IPS DF 6.9 (cell line): ENCODE measurements at places on chromosomes 6 and 20.
A peak's percentile ranks its signal among the peaks of the same experiment; 100 is the strongest.

DNA sequence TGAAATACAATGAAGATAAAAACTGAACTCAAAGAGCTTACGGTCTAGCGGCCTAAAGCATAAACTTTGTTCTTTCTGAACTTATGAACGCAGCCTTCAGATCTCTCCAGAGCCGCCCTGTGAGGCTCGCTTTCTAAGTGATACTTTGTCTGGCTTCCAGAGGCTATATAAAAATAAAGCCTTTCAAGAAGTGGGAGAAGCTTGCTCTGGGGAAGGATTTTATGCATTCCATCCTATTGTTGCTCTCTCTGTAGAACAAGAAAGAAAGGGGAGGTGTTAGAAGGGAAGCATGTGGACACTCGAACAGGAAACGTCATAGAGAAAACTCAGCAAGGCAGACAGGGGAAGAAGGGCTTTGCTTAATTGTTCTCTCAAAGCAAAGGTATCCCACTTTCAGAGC lies 77.0 kb downstream of the TBX18 start:
- H3K27me3 ChIP-seq = no peaks in the 10 kb centered on the region
- no peak for DNase-seq
- no peak overlapping the region for H3K27ac ChIP-seq
- H3K4me3 ChIP-seq = no peak overlapping the region
- no peaks in the 10 kb centered on the region for H3K4me1 ChIP-seq
- H3K36me3 ChIP-seq = no peaks in the 10 kb centered on the region

DNA sequence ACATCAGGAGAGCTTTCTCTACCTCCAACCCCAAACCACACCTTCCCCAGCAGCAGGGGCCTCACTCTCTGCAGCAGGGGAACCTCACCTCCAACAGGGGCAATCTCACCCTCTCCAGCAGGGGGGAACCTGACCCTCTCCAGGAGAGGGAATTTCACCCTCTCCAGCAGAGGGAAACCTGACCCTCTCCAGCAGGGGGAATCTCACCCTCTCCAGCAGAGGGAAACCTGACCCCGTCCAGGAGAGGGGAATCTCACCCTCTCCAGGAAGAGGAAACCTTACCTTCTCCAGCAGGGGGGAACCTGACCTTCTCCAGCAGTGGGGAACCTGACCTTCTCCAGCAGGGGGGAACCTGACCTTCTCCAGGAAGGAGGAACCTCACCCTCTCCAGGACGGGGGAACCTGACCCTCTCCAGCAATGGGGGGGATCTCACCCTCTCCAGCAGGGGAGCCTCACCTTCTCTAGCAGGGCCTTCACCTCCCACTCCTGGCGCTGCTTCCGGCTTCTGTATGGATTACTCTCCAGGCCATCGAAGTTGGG lies 3.1 kb downstream of the B3GALT4 start:
- H3K36me3 ChIP-seq = peaks cover 20% of the 10 kb centered on the region
- no peak for DNase-seq
- H3K27me3 ChIP-seq = no peaks in the 10 kb centered on the region
- no peak overlapping the region for H3K27ac ChIP-seq
- no peak overlapping the region for H3K4me3 ChIP-seq
- peaks cover 1% of the 10 kb centered on the region; the same call in 1 of the 2 replicates for H3K4me1 ChIP-seq

DNA sequence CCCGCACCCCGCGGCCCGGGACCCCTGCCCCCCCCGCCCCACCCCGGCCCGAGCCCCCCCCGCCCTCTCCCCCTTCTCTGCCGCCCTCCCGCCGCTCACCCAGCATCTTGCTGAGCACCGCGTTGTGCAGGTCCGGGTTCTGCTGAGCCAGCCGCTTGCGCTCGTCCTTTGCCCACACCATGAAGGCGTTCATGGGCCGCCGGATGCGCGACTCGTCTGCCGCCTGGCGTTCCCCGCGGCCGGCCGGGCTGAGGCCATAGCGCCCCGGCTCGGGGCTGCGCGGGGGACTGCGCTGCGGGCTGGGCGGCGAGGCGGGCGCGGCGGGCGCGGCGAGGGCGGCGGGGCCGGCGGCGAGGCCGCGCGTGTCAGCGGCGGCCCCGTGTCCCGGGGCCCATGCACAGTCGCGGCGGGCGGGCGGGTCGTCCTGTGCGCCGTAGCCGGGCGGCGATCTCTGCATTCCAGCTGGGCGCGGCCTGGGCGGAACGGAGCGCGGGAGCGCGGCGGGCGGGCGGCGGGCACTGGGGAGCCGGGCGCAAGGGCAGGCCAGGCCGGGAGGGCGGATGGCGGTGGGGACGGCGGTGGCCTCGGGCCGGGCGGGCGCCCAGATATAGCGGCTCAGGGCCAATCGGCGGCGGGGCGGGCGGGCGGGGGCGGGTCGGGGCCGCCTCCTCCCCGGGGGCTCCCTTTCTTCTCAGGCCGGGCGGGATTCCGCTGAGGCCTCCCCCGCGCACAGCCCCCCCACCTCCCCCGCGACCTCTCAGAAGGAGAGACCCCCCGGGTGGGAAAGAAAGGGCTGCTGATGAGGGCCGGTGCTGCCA lies at the start of gene SOX18:
SOX18 (minus strand) TSS at position 580 of the 818 bp plus-strand sequence; CDS start at position 457, 123 bp downstream.
- peak within 1 kb of the TSS; percentile 24; the same call in 1 of the 2 replicates for H3K4me3 ChIP-seq
- H3K27me3 ChIP-seq = peaks cover 24% of the 10 kb centered on the region
- DNase-seq = no peak
- H3K36me3 ChIP-seq = no peaks in the 10 kb centered on the region
- H3K4me1 ChIP-seq = peaks cover 8% of the 10 kb centered on the region; the same call in 1 of the 2 replicates

GRCh38 chr6:7671581-7671980 lies 54.3 kb upstream of the BMP6 start:
- no peaks in the 10 kb centered on the region for H3K36me3 ChIP-seq
- H3K4me1 ChIP-seq = no peaks in the 10 kb centered on the region
- no peaks in the 10 kb centered on the region for H3K27me3 ChIP-seq

- H3K27me3 ChIP-seq = no peaks in the 10 kb centered on the region
- H3K36me3 ChIP-seq = no peaks in the 10 kb centered on the region
- no peak overlapping the region for H3K27ac ChIP-seq
- H3K4me1 ChIP-seq = no peaks in the 10 kb centered on the region
- no peak overlapping the region for H3K4me3 ChIP-seq
These were observed 9.4 kb downstream of the MMP24 start for GRCh38 chr20:35235881-35236280.

- H3K27ac ChIP-seq = no peak overlapping the region
- H3K4me3 ChIP-seq = no peak overlapping the region
- H3K27me3 ChIP-seq = no peaks in the 10 kb centered on the region
These were observed 20.7 kb upstream of the DCDC2 start for GRCh38 chr6:24378473-24379097.

DNA sequence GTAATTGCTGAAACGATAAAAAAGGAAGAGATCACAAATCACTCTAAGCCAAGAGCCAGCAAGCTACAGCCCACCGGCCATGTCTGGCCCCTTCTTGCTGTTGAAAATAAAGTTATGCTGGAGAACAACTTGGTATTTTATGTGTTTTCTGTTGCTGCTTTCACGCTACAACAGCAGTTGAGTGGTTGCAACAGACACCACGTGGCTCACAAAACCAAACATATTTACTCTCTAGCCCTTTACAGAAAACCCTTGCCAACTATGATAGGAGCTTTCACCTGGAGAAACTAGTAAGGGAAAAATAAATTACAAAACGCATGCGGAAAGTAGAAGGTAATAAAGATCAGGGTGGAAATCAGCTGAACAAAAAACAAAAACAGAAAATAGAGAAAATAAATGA lies 41.1 kb upstream of the SLCO4A1 start:
- H3K27me3 ChIP-seq = no peaks in the 10 kb centered on the region
- no peak for DNase-seq
- H3K27ac ChIP-seq = no peak overlapping the region
- peaks cover 3% of the 10 kb centered on the region; the same call in 1 of the 2 replicates for H3K4me1 ChIP-seq

DNA sequence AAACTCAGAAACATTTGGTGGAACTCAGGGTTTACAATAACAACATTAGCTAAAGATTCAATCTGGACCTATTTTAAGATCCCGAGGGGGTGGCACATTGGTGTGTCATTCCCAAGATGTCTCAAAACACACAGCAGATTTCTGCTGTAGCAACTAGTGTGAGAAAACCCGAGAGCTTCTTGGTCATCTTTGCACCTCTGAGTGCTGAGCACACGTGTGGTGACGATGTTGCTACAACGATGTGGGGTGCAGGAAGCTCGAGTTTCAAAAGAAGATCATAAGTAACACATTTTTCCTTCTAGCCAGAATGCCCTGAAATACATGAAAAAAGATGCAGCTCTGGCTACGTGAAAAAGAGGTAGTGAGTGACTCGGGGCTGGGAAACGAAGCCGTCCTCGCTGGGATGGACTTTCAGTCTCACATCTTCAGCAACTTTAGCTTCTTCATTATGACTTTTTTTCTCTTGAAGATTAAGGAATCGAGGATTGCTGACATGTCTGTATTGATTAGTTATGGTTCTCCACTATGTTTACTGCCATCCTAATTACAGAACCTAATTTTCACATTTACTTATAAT lies 1.5 kb downstream of the RAMACL start:
- H3K27me3 ChIP-seq = no peaks in the 10 kb centered on the region
- H3K4me3 ChIP-seq = no peak overlapping the region
- no peak for DNase-seq
- no peak overlapping the region for H3K27ac ChIP-seq
- H3K36me3 ChIP-seq = no peaks in the 10 kb centered on the region

DNA sequence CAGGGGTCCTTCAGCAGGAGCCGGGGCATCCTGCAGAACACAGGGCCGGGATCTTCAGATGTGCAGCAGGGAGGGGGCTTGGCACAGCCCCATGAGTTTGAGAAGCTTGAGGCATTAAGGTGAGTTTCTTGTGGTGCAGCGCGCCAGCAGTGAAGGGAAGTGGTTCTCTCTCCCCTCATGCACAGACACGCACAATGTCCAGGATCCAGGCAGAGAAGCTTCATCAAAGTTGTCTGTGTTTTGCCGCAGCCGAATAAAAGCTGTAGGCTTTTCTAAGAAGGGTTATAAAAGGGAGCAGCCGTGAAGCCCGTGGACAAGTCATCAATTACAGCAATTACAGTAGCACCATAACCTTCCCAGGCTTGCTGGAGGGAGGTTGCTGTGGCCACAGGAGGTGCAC lies 491.0 kb upstream of the CDH4 start:
- no peaks in the 10 kb centered on the region for H3K36me3 ChIP-seq
- H3K27ac ChIP-seq = no peak overlapping the region
- no peak overlapping the region for H3K4me3 ChIP-seq
- no peaks in the 10 kb centered on the region for H3K4me1 ChIP-seq

DNA sequence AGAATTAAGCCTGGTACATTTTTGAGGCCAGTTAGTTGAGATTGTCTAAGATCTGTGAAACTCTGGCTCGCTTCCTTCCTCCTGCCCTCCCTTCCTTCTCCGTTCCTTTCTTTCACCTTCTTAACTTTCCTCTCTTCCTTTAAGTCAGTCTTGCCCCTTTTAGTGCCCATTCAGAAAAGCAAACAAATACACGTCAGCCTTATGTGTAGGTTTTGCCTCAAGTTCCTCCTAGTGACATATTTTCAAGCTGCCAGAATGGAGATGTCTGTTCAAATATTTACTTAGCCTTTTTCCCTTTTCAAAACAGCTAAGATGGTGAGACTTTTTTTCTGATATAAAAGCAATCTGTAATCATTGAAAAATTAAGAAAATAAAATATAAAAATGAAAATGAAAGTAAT lies 178.4 kb downstream of the FARS2 start:
- peaks cover 1% of the 10 kb centered on the region; the same call in 1 of the 2 replicates for H3K4me1 ChIP-seq
- H3K4me3 ChIP-seq = no peak overlapping the region
- no peaks in the 10 kb centered on the region for H3K27me3 ChIP-seq
- H3K36me3 ChIP-seq = no peaks in the 10 kb centered on the region
- DNase-seq = no peak

GRCh38 chr6:44035621-44036020 lies 91.6 kb downstream of the MRPL14 start:
- no peaks in the 10 kb centered on the region for H3K36me3 ChIP-seq
- no peak overlapping the region for H3K27ac ChIP-seq
- H3K4me3 ChIP-seq = no peak overlapping the region
- H3K27me3 ChIP-seq = no peaks in the 10 kb centered on the region
- 0 out of 2 replicates have a peak, but pooled peaks cover 2% of the 10 kb centered on the region for H3K4me1 ChIP-seq
- DNase-seq = no peak

DNA sequence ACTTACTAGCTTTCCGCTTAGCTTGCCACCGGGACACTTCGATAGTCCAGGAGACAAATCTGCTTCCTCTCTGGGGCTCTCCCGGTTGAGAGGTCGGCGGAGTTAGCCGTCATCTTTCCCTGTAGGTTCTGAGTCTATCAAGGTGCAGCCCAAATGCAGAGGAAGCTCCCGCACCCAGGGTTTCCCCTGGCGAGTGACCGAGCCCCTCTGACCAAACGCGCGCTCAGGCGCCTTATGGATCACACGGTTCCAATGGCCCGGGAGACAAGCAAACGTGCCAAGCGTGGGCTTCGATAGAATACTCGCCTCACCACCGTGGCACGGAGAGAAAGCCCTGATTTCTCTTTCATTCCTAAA lies 15.8 kb upstream of the FOXC1 start:
- no peak for DNase-seq
- H3K4me3 ChIP-seq = no peak overlapping the region
- no peaks in the 10 kb centered on the region for H3K36me3 ChIP-seq
- H3K27me3 ChIP-seq = no peaks in the 10 kb centered on the region
- H3K27ac ChIP-seq = no peak overlapping the region

DNA sequence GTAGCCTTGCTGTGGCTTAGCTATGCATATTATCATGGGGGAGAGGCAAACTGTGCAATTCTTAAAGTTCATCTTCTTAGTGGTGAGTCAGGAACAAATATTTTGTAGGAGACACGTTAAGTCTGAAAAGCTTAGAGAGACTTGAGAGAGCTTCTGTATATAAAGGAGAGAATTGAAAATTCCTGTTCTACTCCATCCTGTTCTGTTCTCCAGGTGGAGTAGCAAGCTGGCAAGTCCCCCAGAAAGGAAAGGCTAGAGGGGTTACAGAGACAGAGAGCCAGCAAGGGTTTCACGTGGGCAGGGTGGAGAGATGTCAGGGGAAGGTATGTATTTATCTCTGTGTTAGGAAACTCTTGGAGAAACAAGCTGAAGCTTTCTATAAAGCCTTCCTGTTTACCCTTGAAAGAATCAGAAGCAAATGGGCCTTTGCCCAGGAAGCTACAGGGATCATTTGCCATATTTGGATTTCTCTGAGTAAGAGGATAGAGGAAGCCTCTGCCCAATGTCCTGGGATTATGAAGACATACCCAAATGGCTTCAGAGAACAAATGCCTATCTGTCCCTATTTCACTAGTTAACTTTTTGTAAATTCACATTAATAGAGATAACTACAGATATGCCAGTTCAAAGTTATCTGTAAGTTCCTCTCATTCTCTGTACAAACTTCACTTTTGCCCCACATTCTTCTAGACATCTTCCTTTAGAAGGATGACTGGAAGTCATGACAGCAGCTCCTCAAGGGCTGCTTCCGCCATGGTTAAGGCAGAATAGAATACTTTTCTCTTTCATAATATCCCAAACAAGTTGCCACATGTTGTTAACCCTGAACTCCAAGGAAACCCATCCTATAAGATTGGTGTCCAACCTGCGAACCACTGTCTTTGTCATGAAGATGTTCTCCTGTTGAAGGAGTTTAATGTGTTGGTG lies 126.7 kb upstream of the NEDD9 start:
- no peak for DNase-seq
- no peaks in the 10 kb centered on the region for H3K4me1 ChIP-seq
- no peak overlapping the region for H3K4me3 ChIP-seq
- H3K27ac ChIP-seq = no peak overlapping the region
- H3K36me3 ChIP-seq = no peaks in the 10 kb centered on the region
